GM13976 (cell line): ENCODE measurements at places on chromosomes 6 and 20.

GRCh38 chr6:107800564-107801164 lies 23.4 kb downstream of the SCML4 start:
- DNase-seq: no peak

DNA sequence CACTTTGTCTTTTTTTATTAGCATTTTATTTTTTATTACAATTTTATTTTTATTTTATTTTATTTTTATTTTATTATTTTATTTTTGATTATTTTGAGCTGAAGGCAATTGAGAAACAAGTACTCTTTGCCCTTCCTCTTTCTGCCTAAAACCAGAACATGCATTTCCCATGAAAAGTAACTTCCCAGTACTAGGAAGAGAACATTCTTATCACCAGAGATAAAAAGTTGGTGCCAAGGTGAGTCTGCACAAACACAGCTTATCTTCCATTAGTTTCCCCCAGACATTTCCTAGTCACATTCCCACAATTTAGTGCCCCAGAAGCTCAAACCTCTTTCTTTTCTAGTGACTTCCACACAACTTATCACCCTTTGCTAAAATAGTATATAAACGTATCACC lies 84.8 kb downstream of the CD24 start:
- DNase-seq: no peak

DNA sequence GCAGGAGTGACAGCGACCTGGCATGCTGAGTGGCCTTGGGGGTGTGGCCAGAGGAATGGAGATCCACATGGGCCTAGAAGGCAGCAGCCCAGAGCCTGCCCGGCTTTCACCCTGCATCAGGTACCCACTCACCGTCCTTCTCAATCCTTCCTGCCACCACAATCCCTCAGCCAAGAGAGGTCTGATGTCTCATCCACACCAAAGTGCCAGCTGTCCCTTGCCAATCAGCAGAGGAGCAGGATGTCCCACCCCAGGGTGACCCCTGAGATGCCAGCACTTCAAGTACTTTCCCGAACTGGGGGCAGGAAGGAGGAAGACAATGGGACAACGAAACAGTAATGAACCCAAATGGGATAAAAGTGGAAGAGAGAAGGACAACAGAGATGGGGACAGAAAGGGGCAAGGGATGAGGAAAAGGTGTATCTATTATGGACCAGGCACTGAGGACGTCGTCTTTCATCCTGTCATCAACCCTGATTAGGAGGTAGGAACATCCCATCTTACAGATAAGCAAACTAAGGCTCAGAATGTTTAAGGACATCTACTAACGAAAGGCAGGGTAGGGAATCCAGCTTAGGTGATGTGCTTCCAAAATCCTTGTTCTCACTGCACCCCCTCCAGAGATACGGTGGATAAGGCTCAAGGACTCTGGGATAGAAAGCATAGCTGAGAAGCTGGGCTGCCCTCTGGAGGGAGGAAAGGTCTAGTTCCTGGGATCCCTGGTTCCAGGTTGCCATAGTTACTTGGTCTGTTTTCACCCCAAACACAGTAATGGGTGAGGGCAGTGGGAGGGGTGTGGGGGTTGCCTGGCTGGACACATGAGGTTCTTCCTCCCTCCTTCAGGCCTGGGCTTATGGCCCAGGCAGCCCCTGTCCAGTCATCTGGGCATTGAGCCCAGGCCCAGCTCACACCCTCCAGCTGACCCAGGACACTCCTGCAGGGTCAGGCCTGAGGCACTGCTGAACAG lies 4.5 kb upstream of the TNXB start:
- DNase-seq: no peak

GRCh38 chr20:61546641-61547040 lies 294.6 kb downstream of the CDH4 start:
- DNase-seq: no peak

DNA sequence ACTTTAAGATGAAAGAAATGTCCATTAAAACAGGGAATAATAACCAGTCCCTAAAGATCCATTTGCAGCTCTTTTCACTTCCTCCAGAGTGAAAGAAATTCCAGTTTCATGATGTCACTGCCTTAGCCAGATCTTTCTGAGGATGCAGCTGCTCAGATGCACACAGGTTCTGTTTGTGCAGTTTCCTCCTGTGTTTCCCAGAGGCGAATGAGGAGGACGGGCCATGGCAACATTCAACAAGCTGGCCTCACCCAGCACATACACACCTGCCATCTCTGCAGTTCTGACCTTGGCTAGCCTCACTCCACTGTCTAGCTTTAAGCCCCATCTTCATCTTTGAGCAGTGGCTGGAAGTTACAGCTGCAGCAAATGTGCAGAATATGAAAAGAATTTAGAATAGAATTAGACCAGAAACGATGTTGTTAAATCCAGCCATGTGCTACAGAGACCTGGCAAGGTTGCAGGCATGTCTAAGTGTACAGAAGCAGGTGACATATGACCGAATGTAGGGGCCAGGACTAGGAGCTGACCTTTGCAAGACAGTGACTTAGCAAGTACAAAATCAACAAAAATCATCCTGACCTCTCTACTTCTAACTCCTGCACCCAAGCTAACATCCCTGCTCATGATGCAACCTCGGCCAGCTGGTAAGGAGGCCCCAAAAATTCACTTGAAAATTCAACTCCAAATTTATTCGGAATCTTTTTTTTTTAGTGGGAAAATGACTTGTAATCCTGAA lies 35.0 kb downstream of the FAM50B start:
- no peak for DNase-seq

DNA sequence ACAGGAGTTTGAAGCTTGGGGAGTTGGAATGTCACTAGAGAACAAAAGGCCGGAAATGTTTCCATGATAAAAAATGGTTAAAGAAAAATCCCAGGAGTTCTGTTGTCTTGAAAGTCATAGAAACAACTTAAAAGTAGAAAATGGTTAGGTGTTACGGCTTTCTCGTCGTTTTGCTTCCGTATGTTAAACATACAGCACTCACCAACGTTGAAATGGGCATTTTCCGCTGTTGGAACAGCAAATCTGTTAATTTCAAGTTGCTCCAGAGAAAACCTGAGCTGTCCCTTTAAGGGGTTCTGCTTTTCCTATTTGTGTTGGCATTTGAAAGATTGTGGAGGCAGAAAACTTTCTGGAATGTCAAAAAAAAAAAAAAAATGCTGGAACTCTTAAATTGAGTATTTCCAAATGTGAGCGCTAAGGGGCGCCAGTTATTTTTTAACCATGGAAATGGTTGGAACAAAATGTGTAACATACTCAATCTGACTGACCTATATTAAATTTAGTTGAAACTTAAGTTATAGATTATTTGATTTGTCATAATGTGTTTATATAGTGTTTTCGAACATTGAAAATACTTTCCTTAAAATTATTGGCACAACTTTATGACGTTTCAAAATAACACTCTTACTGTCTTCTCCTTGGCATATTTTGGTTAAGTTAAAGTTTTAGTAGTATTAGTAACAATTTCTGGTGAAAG lies 2.2 kb downstream of the QKI start:
- no peak for DNase-seq

DNA sequence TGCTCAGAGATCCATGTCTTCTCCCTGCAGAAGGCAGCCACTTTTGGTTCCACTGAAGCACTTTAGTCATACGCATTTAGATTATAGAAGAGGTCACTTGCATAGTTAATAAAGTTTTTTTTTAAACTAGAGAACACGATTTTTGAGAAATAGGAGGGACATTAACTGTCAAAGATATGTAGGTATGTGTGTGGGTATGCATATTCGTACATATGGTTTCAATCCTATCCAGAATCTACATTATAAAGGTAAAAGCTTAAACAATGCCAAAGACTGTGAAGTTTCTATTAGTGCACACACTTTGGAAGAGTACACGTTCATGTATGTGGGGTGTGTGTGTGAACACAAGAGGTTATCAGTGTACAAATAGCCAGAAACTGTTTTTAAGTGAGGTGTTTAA lies 103.2 kb downstream of the BTBD3 start:
- DNase-seq: no peak

DNA sequence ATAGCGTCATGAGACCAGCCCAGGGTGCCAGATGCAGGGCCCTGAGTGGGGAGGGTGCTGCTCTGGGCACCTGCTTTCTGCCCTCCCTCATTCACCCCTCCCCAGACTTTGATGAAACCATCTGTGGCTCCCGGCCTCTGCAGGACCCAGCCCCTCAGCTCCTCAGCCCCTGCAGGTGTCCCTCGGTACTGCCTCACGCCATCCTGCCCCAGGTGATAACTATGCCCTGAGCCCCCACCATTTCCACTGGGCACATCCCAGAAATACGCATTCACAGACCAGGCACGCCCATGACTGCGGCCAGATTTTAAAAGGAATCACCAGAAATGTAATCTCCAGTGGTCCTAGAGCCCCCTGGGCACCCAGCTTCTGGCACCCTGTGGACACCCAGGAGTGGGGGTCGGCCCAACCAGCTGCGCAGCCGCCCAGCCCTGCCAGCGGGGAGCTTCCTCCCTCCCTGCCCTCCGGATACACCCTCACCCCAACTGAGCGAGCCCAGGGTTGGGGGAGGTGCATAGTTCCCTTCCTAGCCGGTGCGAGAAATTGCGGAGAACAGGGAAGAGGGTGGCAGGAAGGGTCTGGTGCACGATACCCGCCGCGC lies 615 bp upstream of the NTSR1 start:
- DNase-seq: no peak

- no peak for DNase-seq
Measured at GRCh38 chr6:80974579-80974978, 777.9 kb downstream of the TENT5A start.

- DNase-seq: no peak
Measured at GRCh38 chr6:163965426-163966348, 551.2 kb downstream of the QKI start.

DNA sequence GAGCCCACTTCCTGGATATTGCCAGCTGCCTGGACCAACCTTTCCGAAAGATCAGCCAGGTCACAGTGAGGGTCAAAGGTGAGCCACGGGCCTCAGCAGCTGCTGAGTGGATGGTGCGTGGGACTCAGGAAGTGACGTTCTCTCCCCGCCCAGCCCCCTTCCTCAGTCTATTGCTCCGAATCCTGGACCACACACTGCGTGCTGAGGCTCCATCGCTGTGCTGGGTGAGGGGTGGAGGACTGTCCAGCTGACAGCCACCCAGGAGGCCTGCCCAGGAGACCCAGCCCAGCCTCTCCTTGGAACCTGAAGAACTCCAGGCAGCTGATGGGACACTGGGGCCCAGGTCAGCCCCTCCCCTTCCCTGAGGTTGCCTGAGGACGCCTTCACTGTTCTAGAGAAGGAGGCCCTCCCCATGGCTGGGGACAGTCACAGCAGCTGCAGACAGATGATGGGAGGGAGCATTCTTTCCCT lies 94.4 kb upstream of the CD93 start:
- DNase-seq: no peak

DNA sequence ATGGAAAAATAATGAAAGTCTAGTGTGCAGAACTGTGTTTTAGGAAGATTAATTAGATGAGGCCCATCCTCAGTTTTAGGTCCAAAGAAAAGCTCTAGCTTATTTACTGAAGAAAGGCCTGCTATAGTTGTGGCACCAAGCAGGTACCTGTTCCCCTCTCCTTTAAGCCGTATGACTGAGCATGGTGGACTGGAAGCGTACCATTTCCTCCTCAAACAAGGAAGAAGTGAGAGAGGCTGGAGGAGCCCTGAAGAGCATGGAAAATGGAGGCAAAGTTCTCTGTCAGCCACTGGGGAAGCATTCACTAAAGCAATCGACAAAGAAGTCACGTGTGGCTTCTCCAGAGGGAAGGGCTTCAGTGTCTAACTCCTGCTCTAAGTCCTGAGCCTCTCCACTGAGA lies 100.2 kb downstream of the MAN1A1 start:
- no peak for DNase-seq

- no peak for DNase-seq
Measured at GRCh38 chr6:144893680-144894151, 608.6 kb downstream of the UTRN start.

DNA sequence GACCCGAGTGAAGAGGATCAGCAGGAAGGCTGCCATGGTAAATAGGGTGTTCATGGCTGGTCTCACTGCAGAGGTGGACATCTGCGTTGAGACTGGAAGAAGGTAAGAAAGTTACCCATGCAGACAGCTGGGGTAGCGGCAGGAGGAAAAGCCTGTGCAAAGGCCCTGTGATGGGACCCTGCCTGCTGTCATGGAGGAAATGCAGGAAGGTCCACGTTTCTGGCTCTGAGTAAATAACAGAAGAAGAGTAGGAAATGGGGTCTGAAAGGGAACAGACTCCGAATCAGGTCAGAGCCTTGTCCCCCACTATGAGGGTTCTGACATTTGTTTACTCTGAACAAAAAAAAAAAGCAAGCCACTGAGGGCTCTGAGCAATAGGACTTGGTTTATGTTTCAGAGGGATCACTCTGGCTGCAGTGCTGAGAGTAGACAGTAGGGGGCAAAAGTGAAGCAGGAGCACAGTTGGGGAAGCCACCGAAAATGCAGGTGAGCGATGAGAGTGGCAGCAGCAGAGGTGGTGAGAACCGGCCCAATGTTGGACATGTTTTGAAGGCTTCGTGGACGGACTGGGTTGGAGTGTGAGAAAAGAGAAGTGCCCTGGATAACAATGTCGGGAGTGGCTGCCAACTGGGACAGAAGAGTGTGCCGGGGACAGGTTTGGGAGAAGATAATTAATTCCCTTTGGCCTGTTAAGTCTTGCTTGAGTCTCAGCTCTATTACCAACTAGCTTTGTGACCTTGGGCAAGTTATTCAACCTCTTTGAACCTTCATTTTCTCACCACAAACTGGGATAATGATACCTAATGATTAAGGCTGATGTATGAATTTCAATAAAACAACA lies 57.9 kb upstream of the MAP7 start:
- peak; percentile 57 for DNase-seq

GRCh38 chr6:33915134-33915533 lies 111.3 kb upstream of the MLN start:
- no peak for DNase-seq

DNA sequence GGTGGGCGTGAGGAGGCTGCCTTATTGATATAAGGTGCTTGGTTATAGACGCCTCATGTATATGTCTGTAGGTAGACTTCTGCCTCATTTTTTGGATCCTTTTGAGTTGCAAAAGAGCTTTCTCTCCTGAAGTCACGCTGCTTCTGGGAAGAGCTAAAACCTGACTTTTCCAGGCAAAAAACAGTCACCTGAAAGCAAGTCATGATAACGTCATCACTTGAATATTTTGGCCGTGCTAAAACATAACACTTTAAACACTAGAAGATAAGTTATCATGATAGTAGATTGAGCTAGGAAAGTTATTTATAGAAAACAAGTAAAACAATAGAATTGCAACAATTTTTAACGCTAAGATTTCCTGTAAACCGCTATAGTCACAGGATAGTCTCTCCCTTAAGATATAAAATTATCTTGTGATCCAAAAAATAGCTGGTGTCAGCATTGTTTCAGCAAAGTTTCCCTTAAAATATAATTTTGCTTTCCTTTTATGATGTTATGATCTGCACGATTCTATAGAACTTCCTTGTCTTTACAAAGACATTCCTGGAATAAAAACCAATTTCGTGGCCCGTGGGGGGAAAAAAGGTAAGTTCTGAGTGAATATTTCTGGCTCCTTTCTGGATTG lies 69.0 kb upstream of the AKAP12 start:
- DNase-seq: no peak

- no peak for DNase-seq
Measured at GRCh38 chr6:30778001-30778635, 33.8 kb upstream of the IER3 start.
